ENCODE measurements at places on chromosomes 11 and 22.
A peak's percentile ranks its signal among the peaks of the same experiment; 100 is the strongest.

GRCh38 chr11:58577555-58578135 lies 1.2 kb upstream of the ZFP91 start:
- peak; percentile 66 for DNase-seq

- no peak for DNase-seq
Measured at GRCh38 chr11:70590356-70590991, 192.1 kb downstream of the CTTN start.

DNA sequence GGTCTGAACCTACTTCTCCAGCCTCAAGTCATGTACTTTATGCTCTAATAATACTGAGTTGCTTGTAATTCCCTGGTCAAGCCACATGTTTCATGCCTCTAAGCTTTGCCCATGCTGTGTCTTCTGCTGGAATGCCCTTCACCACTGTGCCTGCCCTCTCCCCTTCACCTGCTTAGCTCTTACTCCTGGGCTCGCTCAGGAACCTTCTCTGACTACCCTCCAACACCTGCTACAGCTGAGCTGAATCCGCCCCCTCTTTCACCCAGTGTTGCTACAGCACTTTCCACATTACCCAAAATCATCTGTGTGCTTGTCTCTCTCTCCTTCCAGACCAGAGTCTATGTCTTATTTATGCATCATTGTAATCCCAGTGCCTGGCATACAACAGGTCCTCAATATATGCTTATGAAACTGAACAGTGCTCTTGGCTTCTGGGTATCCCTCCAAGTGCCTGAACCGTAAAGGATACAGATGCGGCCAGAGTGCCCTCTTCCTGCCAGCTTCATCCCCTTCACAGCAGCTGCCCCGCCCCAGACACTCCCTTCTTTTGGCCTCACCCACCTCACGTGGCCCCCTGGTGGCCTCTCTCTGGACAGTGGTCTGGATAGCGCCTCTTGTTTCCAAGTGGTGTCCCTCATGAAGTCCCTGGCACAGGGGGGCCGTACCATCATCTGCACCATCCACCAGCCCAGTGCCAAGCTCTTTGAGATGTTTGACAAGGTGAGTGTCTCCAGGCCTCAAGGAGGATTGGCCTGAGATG lies 7.1 kb downstream of the ABCG4 start:
- DNase-seq = no peak

- no peak for DNase-seq
Measured at GRCh38 chr22:29479417-29480261, at the start of gene NEFH. Gene NEFH, plus strand, starts transcription at chr22:29480218. Its CDS starts 45 bp downstream, at chr22:29480263.

GRCh38 chr11:6427516-6427915 lies 8.6 kb upstream of the APBB1 start:
- no peak for DNase-seq

GRCh38 chr11:72079819-72080325 lies 470 bp downstream of the NUMA1 start:
- no peak for DNase-seq

- DNase-seq = no peak
Measured at GRCh38 chr11:67538306-67538705, 15.1 kb upstream of the CABP2 start.

DNA sequence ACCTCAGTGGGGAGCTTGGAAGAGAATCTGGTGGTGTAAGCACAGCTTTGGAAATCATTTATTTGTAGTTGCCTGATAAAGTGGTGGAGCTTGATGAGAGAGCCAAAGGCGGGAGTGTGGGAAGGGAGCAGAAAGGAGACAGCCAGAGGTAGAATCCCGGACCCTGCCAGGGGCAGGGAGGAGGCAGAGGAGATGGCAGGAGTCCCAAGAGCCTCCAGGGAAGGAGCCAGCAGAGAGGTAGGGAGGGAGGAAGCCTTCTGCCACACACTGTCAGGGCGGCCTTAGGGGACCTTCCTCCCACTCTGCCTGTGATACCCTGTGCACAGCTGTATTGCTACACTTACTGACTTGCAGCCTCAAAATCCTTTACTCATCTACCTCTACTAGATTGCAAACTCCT lies 15.4 kb downstream of the SCUBE2 start:
- no peak for DNase-seq

- DNase-seq = no peak
Measured at GRCh38 chr22:50363166-50363802, 20.2 kb downstream of the PPP6R2 start.

GRCh38 chr11:39374963-39375698 lies 2084.3 kb downstream of the LRRC4C start:
- DNase-seq = no peak

- DNase-seq = no peak
Measured at GRCh38 chr22:30882184-30882717, 86.3 kb downstream of the MORC2 start.

DNA sequence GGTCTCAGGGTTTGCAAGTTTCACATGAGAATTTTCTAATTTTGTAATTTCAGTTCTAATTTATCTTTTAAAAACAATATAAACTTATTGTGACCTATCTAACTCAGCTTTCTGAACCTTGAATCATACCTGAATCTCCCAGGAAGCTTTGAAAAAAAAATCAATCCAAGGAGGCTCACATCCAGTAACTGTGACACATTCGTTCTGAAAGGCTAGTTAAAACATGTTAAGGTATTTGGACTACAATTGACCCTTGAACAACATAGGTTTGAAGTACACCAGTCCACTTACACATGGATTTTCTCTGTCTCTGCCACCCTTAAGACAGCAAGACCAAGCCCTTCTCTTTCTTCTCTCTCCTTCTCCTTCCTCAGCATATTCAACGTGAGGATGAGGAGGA lies 40.0 kb downstream of the DDI1 start:
- DNase-seq = no peak

GRCh38 chr11:13667795-13668101 lies 720 bp upstream of the FAR1 start:
- no peak for DNase-seq

DNA sequence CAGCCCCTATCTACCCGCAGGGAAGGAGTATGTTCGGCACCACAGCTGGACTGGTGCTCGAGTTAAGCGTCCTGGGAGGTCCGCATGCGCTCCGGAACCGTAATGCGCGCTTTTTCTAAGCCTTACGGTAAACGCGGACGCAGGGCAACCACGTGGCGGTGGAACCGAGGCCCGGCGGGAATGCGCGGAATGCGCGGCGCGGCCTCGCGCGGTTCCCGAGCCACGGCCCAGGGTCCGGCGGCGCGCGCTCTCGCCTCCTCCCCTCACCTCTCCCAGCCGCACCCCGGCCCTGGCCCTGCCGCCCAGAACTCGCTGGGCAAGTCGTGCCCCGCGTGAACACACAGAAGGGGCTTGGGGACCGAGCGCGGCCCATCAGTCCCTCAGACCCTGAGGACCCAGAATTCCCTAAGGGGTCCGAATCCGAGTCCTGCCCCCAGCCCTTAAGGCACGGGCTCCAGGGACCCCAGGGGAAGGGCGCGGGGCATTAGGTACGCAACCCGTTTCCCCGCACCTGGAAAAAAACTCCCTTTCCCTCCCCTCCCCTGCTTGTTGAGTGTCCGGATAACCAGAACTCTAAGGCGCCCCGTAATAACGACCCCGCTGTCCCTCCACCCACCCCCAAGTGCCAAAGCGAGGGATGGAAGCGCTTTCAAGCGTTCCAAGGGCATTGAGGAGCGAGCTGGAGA lies 4.3 kb upstream of the CCND1 start:
- no peak for DNase-seq

- DNase-seq = no peak
Measured at GRCh38 chr11:18987454-18988231, 48.4 kb upstream of the MRGPRX1 start.

GRCh38 chr11:2577991-2578928 lies 121.5 kb downstream of the KCNQ1OT1 start:
- no peak for DNase-seq

DNA sequence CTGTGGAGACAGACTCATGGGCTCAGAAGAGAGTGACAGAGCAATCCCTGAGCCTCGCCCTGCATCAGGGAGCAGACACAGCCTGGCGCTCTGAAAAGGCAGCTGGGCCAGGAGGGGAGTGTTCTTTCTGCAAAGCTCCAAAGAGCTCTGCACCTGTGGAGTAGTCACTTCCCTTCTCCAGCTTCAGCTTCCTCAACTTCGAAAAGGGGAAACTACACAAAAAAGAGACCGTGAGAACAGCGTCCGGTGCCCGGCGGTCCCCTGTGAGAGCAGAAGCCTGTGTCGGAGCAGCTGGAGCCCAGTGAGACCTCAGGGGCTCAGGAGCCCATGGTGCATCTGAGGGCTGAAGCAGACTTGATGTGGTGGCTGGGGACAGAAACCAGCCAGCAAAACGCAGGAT lies 35.1 kb downstream of the TP53I11 start:
- no peak for DNase-seq

- DNase-seq = no peak
Measured at GRCh38 chr11:34513682-34514449, at the start of gene ELF5. Gene ELF5, minus strand, starts transcription at chr11:34513794. Its CDS starts 8,045 bp downstream, at chr11:34505749.

DNA sequence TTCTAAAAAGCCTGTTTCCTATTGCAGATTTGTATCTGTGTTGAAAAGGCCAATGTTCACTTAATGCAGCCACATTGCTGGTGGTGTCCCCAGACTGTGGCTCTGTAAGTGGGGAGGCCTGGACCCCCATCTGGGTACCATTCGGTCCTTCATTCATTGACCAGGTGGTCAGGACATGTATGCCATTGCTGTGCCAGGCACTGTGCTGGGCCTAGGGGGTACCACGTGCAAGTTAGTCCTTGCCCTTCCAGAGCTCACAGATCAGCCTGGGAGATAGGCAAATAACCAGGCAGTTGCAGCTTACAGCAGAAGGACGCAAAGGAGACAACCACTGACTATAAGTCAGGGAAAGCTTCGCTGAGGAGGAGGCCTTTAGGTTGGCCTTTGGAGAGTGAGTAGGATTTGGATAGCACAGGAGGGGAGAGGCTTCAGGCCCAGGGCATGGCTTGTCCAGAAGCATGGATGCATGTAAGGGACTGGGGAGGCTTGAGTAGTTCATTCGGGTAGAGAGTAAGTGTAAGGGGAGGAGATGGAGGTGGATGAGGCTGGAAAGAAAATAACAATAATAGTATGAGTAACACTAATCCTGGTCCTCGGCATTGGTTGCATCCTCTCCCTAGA lies 5.0 kb downstream of the PRDM11 start:
- DNase-seq = no peak

DNA sequence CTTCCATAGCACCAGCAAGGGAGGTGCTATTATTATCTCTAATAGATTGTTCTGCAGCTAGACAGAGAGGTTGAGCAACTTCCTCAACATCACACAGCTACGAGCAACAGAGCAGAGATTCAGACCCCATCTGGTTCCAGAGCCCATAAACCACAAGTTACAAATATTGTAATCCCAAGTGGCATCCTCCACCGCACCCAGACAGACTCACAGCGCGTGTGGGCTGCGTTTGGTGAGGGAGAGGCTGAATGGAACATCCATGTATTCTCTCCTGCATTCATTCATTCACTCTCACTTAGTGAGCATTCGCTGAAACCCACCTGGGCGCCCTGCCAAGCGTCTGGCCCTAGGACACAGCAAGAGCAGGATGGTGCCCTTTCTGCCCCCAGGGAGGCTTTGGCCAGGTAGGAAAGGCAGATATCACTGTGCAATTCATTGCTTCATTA lies 33.5 kb downstream of the LIF start:
- DNase-seq = no peak

GRCh38 chr11:73528483-73529203 lies 69.3 kb downstream of the FAM168A start:
- no peak for DNase-seq

DNA sequence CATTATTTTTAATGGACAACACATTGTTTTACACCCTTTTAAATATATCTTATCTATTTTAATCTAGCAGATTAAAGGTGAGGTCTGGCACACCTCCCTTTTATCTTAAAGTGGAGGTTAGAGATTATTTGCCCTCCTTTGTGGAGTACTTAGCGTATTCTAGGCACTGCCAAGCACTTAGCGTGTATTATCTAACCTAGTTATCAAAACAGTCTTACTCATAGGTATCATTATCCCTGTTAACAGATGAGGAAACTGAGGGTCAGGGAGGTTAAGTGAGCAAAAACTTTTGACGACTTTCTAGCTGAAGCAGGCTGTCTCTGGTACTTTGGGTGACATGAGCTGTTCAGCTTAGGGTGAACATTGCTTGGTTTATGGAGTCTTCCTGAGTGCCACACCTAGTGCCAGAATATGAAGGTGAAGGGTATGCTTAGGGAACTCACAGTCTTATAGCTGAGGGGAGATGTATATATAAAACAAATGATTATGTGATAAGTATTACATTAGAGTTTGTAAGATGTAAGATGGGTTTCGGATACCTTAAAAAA lies 55.0 kb downstream of the ZNRF3 start:
- no peak for DNase-seq

DNA sequence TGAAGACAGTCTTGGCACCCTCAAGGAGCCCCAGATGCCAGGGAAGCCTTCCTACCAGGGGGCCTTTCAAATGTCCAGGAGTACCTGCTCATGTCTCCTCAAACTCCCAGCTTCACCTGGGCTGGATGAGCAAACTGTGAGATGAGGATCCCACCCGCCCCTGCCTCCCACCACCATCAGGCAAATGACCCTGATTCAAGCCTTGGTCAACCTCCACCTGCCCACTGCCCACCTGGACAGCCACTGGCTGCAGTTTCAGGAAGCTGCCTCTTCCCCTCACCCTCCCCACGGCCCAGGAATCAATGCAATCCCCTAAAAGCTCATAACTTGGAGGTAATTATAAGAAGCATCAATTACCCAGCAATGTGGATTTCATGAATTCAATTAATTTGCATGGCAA lies 122.7 kb downstream of the BUD13 start:
- no peak for DNase-seq

GRCh38 chr11:47552056-47552565 lies 821 bp downstream of the CELF1 start:
- no peak for DNase-seq

Data from stimulated activated CD8-positive, alpha-beta memory T cell treated with anti-CD3 and anti-CD28 coated beads, Interleukin-4, amount 100 ng/mL, for 1 hour (primary cell).